ENCODE measurements at places on chromosomes 4 and X.

DNA sequence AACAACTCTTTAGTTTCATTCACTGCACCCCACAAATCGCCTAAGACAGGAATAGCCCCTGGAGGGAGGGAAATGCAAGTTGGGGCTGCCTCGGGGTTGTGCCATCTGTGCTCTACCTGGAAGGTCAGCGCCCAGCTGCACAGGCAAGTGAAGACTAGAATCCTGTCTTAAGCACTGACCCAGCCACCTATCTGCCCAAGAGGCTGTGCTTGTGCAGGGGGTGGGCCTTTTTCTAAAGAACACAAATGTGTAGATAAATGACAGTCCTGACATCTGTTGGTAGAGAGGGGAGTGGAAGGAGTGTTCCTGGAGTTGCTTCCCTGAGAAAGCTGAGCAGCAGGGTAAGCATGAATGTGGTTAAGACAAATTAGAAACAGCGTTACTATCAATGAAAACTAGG, 15.7 kb downstream of the ZNF518B start:
- no peak for DNase-seq

DNA sequence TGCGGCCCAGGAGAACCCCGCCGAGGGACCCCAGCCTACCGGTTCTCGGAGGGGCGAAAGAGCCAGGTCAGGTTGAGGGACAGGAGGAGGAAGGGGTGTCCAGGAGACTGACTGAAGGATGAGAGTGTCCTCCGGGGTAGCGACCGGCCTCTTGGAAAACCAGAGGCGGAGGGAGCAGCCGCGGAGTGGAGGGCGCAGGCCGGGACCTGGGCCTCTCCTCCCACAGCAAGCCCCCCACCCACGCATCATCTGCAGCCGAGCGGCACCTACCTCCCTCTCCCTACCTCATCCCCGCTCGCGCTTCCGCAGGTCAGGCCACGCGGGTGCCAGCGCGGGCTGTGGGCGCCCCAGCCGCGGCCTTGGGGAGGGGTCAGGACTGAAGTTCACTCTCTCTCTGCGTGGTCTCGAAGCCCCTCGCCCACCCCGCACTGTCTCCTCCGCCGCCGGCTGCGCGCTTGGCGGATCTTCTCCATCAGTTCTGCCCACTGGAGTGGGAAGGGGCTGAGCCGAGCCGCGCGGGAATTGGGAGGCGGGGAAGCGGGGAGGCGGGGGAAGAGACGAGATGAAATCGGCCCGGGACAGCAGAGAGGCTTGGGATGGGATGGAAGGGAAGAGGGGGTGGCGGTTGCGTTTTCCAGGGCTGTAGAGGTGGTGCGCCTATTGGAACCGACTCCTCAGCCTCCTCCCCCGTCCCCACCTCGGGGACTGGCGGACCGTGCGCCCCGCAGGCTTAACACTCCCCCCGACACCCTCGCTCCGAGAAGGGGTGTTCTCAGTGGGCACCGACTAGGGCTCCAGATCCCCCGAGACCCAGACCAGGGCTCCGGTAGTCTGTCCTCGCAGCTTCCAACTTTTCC, 1.8 kb downstream of the NLGN4X start:
- DNase-seq = no peak

DNA sequence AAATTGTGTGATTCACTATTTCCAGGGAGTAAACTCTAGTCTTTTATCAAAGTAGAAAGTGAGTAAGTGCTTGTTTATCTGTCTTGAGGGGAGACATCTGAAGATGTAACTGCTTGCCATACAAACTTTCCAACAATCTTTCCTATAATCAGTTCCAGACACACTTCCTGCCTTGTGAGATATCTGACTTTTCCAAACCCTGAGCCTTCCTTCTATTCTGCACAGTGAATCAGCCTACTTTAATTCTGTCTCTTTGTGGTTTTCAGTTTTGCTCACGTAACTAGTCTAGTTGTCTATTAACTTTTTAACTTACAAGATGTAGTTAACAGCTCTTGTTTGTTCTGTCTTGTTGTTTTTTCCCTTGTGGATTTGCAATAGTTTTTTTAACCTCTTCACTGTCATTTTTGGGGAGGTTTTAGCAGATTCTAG, 947.8 kb downstream of the C4orf33 start:
- DNase-seq = no peak

DNA sequence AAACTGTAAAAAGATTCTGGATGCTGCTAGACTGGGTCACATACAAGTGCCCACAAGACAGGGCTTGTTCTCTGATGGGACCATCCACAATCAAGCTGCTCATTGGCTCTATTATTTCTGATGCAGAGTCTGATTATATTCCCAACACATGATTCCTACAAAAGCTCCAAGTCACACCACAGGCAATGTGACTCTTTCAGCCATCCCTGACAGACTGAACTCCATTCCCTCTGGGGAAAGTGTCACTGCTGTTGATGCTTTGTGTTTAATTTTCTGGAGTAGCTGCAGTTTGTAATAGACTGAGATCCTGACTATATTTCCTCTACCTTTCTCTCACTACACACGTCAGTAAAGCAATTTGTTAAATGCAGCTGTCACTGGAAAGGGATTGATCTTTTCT, 55.4 kb upstream of the BCLAF3 start:
- DNase-seq = no peak

Measured in activated gamma-delta T cell (primary cell).